Kidney glomerular epithelial cell (primary cell): ENCODE measurements at places on chromosomes 3 and 15.

DNA sequence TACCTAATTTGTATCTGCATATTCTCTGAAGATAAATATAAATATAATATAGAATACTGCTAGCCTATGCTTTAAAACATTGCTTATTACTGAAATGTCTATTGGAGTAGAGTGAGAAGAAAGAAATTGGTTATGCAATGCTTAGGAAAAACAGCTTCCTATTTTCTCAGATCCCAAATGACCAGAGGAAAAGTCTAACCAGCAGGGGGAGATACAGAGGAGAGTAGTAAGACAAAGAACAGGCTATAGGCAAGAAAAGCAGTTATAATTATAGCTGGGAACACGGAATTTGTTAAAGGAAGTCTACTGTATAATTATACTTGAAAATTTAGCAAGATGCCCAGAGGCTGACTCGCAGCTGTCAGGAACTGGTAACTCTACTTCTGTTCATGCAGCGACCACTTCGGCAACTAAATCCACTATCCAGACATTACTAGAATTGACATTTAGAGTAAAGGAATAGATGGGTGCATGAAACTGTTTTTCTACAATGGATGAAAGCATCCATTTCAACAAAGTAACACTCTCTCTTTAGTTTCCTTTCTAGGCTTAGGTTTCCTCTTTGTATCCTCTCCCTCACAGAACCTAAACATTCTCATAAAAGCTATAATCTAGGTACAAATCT lies 97.2 kb downstream of the TBC1D5 start:
- DNase-seq = peak; percentile 67

GRCh38 chr3:42036483-42036823 lies 54.7 kb upstream of the TRAK1 start:
- peak; percentile 93 for DNase-seq

DNA sequence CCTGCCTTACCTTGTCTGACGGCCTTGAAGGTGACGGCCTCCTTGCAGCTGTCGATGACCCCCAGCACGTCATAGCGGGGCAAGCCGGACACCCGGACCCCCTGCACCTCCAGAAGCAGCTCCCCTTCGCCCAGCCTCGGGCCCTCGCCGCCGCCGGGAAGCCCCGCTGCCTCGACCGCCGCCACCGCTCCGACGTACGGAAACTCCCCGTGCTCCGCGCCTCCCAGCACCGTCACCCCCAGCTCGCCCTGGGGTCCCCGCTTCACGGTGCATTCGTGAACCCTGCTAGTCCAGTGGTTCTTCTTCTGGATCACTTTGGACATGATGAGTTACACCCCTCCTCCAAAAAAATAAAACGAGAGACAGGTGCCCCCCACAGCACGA lies 740 bp downstream of the MAGI1 start:
- DNase-seq = no peak

DNA sequence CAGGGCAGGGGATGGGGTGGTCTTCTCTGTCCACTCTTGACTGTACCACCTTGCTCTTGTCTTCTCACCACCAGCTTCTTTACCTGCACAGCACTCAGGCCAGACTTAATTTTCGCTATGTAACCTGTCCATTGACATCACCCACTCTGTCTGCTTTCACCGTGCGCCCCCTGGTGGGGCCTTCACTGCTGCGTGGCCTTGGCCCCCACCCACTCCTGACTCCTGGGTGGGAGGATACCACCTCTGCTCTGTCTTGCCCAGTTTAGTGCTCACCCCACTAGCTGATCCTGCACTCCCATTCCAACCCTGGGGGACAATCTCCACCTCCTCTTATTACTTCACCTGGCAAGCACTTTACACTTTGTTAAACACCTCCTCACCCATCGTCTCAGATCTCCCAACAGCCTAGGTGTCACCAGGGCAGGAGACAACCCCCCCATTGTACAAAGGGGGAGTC lies 17.7 kb downstream of the PTH1R start:
- peak; percentile 61 for DNase-seq

DNA sequence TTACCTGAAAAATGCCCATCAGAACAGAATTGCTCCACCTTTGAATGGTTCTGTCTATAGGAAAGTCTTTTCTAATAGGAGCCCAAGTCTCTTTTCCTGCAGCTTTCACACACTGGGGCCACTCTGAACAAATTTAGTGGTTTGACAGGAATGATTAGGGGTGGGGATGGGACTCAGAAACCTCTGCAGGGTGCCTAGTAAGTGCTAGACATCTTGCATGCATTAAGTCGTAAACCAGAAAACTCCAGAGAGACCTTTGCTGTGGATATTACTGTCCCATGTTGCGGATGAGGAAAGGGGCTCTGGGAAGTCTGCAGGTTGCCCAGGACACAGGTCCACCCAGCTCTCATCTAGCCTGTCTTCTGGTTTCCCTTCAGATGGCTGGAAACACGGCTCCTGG lies 189.7 kb downstream of the OPA1 start:
- DNase-seq = peak; percentile 26

GRCh38 chr15:76285241-76285825 lies 25.9 kb downstream of the ETFA start:
- no peak for DNase-seq
